ENCODE measurements at places on chromosomes 11 and 22.

DNA sequence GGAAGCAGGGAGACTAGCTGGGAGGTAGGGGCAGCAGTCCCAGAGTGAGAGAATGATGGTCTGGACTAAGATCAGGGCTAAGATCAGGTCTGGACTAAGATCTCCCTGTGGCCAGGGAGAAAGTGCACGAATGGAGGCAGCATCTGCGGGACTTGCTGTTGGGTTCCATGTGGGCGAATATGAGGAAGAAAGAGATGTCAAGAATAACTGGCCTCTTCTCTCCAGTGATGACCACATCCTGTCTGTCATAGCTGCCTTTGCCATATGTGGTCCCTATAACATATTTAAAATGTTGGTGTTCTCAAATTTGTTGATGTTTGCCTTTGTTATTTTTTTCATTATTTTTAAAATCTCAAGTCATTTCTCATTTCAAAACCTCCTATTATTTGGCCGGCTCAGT lies 27.4 kb upstream of the CXCR5 start:
- no peaks in the 10 kb centered on the region for H3K27me3 ChIP-seq
- H3K4me1 ChIP-seq, result peaks cover 9% of the 10 kb centered on the region
- no peaks in the 10 kb centered on the region for H3K36me3 ChIP-seq
- H3K4me3 ChIP-seq, result no peak overlapping the region

DNA sequence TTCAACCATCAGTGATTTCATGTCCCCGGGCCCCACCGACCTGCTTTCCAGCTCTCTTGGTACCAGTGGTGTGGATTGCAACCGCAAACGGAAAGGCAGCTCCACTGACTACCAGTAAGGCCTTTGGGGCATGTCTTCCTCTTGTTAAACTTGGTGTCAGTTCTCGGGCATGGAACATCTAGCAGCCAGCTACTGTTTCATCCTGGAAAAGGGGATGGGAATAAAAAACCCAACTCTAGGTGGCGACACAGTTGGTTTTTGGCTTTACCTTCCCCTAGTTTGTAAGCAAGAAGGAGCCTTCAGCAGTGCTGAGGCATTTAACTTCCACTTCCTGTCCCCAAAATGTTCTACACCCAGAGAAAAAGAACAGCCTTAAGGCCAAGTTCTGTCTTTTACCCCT lies 76.7 kb downstream of the BMAL1 start:
- no peak overlapping the region for H3K27ac ChIP-seq
- peaks cover 8% of the 10 kb centered on the region for H3K36me3 ChIP-seq
- no peak for DNase-seq
- no peak overlapping the region for H3K4me3 ChIP-seq
- no peaks in the 10 kb centered on the region for H3K4me1 ChIP-seq
- no peaks in the 10 kb centered on the region for H3K27me3 ChIP-seq

DNA sequence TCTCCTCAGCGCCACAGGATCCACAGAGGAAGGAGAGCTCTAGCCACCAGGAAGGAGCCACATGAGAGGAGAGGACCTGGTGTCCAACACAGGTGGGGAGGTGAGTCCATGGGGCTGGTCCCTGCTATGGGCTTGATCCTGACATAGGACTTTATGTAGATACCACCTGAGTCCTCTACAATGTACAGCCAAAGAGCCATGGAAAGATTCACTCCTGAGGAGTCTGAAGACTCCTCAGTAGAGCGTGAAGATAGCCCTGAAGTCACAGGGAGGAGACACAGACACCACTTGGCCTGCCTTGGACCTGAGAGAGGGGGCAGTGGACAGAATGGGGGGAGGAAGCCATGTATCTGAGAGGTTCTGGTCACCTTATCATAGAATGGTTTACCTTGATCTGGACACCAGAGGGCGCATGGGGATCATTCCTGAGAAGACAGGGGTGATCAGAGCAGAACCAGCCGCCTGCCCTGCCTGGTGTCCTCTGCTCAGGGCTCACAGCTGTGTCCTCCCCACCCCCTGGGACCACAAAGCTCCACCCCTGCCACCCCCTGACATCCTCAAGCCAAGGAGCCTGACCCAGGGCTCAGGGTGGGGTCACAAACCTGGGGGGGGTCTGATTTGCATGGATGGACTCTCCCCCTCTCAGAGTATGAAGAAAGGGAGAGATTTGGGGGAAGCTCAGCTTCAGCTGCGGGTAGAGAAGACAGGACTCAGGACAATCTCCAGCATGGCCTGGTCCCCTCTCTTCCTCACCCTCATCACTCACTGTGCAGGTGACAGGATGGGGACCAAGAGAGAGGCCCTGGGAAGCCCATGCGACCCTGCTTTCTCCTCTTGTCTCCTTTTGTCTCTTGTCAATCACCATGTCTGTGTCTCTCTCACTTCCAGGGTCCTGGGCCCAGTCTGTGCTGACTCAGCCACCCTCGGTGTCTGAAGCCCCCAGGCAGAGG lies 77.0 kb downstream of the ZNF280B start:
- no peaks in the 10 kb centered on the region for H3K36me3 ChIP-seq
- peaks cover 14% of the 10 kb centered on the region for H3K27me3 ChIP-seq
- no peaks in the 10 kb centered on the region for H3K4me1 ChIP-seq
- DNase-seq, result peak; percentile 45
- no peak overlapping the region for H3K27ac ChIP-seq

GRCh38 chr11:72293910-72294615 lies 50.1 kb upstream of the PHOX2A start:
- DNase-seq, result no peak
- peaks cover 1% of the 10 kb centered on the region for H3K36me3 ChIP-seq
- H3K4me1 ChIP-seq, result no peaks in the 10 kb centered on the region
- H3K27ac ChIP-seq, result no peak overlapping the region

DNA sequence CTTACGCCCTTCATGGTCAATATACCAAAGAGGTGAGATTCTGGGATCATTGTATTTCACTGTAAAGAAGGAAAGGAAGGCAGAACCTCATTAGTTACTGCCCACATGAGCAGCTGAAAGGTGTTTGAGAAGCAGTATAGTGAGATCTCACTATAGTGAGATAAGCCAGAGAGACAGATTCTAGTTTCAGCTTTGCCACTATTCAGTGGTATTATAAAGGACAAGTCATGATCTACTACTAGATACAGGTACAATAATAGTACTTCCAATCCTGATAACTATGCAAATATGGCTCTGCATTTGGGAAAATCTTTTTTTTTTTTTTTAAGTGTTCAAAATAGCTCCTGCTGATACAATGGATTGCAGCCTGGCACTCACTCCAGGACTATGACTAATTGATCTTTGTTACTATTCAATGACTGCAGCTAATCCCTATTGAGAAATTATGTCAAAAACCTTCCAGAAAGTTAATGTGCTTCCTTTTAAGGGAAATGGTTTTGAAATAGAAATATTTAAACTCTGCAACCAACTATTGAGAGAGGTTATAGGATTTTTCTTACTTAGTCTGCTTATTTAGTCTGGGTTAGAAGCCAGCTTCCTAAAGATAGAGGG lies 8.3 kb upstream of the DLAT start:
- no peak for DNase-seq
- H3K27me3 ChIP-seq, result no peaks in the 10 kb centered on the region
- peaks cover 7% of the 10 kb centered on the region for H3K36me3 ChIP-seq
- H3K4me3 ChIP-seq, result no peak overlapping the region

- no peak overlapping the region for H3K4me3 ChIP-seq
- H3K27ac ChIP-seq, result no peak overlapping the region
- H3K27me3 ChIP-seq, result no peaks in the 10 kb centered on the region
These were observed 257.3 kb upstream of the ISX start for GRCh38 chr22:34808618-34809017.

GRCh38 chr11:106748059-106748458 lies 270.2 kb downstream of the GUCY1A2 start:
- no peaks in the 10 kb centered on the region for H3K4me1 ChIP-seq
- no peaks in the 10 kb centered on the region for H3K27me3 ChIP-seq
- no peaks in the 10 kb centered on the region for H3K36me3 ChIP-seq

DNA sequence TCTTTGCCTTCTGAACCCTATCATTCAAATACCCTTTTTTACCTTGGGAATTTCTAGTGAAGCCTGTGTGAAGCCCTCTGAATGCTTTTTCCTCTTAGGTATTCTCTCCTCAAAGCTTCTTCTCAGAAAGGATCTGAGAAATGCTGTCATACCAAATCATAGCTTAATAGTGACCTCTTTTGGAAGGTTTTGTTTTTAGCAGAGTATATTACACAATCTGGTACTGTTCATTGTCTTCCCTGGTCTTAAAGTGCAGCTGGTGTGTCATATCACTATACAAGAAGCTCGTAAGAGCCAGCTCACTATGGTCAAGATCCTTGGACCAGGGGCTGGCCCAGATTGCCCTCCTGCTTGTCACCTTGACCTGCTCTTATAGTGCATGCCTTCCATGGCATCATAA lies 204.4 kb upstream of the ANO5 start:
- H3K4me3 ChIP-seq, result no peak overlapping the region
- no peaks in the 10 kb centered on the region for H3K27me3 ChIP-seq
- no peak for DNase-seq
- no peaks in the 10 kb centered on the region for H3K36me3 ChIP-seq

- DNase-seq, result no peak
- H3K27ac ChIP-seq, result no peak overlapping the region
- H3K27me3 ChIP-seq, result peaks cover 9% of the 10 kb centered on the region
- H3K36me3 ChIP-seq, result no peaks in the 10 kb centered on the region
- no peak overlapping the region for H3K4me3 ChIP-seq
These were observed 132.3 kb upstream of the ZBED5 start for GRCh38 chr11:10990160-10990559.

- H3K27ac ChIP-seq, result no peak overlapping the region
- H3K4me3 ChIP-seq, result no peak overlapping the region
- H3K36me3 ChIP-seq, result no peaks in the 10 kb centered on the region
- no peak for DNase-seq
- peaks cover 2% of the 10 kb centered on the region for H3K27me3 ChIP-seq
- H3K4me1 ChIP-seq, result no peaks in the 10 kb centered on the region
These were observed 5.8 kb upstream of the MS4A18 start for GRCh38 chr11:60718524-60719316.

DNA sequence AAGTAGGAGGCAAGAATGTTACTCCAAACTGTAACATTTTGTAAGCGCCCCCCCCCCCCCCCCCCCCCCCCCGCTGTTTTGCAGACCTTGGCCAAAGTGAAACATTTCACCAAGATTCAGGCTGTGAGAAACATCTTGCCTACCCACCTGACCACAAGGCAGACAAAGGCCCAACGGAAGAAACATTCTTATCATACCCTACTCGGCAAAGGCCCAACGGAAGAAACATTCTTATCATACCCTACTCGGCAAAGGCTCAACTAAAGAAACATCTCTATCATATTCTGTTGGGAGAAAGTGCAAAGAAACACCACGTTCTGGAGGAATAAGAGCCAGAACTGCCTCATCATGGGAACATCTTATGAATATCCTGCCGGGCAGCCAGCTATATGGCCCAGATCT lies 117.1 kb downstream of the JRKL start:
- no peaks in the 10 kb centered on the region for H3K36me3 ChIP-seq
- H3K4me3 ChIP-seq, result no peak overlapping the region
- no peak overlapping the region for H3K27ac ChIP-seq
- no peaks in the 10 kb centered on the region for H3K4me1 ChIP-seq

DNA sequence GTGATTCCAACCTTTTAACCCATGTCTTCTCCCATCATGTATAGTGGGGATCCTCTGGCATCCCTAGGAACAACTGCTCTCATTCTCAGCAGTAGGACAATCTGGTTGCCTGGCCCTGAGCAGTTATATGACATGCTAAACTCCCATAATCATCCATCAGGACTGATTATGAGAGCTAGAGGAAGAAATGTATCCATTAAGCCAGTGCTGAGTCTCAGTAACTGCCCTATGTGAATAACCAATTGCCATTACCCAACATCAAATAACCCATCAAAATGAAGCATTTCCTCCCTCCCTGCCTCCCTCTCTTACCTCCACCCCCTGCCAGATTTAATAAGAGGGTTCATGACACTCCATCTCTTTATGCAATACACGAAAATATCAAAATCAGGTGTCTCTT lies 277.6 kb downstream of the NXPE2 start:
- H3K4me1 ChIP-seq, result no peaks in the 10 kb centered on the region
- no peak overlapping the region for H3K4me3 ChIP-seq
- H3K27ac ChIP-seq, result no peak overlapping the region
- no peaks in the 10 kb centered on the region for H3K27me3 ChIP-seq
- no peaks in the 10 kb centered on the region for H3K36me3 ChIP-seq
- DNase-seq, result no peak

DNA sequence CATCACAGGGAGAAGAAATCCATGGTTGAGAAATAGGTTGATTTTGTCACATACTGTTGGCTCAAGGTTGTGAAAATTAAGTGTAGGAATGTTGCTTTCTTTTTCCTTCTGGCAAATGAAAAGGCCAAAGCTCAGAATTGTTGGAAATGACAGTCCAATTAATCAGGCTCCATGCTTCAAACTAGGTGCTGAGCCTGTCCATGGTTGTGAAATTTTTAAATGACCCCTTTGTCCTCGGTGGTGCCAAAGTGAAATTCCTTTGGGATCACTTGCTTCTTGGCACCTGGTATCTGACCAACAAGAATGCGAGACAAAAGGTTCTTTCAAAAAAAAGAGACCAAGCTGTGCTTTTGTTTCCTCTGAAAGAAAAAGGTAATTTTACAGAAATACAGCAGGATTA lies 451.9 kb downstream of the ETS1 start:
- H3K27ac ChIP-seq, result no peak overlapping the region
- no peak overlapping the region for H3K4me3 ChIP-seq
- H3K4me1 ChIP-seq, result no peaks in the 10 kb centered on the region
- H3K27me3 ChIP-seq, result peaks cover 7% of the 10 kb centered on the region
- no peaks in the 10 kb centered on the region for H3K36me3 ChIP-seq

DNA sequence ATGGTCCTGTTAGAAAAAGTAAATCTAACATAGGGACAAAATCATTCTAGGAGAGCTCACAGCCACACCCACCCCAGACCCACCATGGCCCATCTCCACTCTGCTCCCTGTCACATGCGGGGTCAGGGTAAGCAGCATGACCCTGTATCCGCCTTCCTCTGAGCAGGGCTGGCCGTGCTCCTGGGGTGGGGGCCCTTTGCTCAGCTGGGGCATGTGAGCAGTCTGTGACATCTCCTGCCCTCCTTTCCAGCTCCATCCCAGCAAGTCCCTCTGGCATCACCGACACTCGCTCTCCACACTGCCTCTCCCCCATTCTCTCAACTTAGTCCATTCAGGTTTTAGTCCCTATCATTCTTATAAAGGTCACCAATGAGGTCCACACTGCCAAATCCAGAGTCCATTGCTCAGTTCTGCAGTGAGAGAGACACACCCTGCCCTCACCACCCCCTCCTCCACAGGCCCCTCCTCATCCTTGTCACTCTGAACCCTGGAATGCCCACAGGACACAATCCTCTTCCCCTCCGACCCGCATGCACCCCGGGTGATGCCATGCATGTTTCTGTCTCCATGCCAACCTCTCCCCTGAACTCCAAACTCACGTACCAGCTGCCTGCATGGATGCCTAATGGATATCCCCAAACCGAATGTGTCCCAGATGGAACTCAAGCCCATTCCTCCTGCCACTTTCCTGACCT lies 65.1 kb upstream of the PITPNB start:
- no peak for DNase-seq
- H3K4me1 ChIP-seq, result no peaks in the 10 kb centered on the region
- H3K27ac ChIP-seq, result no peak overlapping the region
- H3K36me3 ChIP-seq, result no peaks in the 10 kb centered on the region
- H3K4me3 ChIP-seq, result no peak overlapping the region

- no peak overlapping the region for H3K4me3 ChIP-seq
- H3K4me1 ChIP-seq, result peaks cover 2% of the 10 kb centered on the region
- H3K36me3 ChIP-seq, result no peaks in the 10 kb centered on the region
- H3K27me3 ChIP-seq, result peaks cover 24% of the 10 kb centered on the region
These were observed 1089.3 kb downstream of the FAM181B start for GRCh38 chr11:81644239-81644840.
